Progenitor cell of endocrine pancreas (in vitro differentiated cells): ENCODE measurements at places on chromosomes 3 and 15. TPM values are rescaled to one million over a fixed set of nuclear protein-coding genes. Genes with fewer than 3 reads are reported as not detected.

DNA sequence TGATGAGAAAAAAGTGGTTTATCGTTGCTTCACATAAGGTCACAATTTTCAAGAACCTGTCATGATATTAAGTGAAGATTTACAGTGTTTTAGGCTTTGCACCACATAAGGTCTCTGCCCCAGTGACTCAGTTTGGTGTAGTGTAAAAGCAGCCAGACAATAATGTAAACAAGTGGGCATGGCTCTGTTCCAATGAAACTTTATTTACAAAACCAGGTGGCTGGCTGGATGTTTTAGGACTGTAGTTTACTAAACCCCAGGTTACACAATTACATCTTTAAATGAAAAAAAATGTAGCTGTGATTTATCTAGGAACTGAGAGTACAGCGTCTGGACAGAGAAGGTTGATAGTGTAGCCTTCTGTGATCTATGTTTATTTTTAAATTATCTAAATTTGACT, 9.7 kb upstream of the FBXL22 start:
- no peak for DNase-seq

GRCh38 chr3:152772674-152773225, 62.2 kb upstream of the P2RY1 start:
- no peak for DNase-seq

DNA sequence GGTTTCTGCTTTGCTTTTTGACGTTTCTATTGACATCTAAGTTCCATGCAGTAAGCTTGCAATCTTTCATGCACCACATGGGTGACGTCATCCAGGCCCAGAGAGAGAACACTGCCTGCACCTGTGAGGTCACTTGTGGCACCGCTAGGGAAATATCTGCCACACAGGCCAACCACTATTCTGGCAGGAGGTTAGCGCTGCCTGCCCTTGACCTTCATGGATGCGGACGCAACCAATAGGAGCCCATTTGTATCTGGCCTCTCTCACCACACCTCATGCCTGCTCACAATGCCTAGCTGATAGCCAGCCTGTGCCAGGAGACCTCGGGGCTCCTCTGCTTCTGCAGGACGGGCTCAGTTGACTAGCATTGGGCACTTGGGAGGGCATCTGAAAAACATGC, 55.8 kb upstream of the PRR23E start:
- DNase-seq = no peak

The VIPR1 gene
- total RNA-seq = 5.8 and 6.8 TPM in 2 replicates

The PRICKLE2 gene
- total RNA-seq = 23.2 and 25.3 TPM in 2 replicates
